ENCODE measurements at places on chromosomes 2 and 18. TPM values are rescaled to one million over a fixed set of nuclear protein-coding genes. Genes with fewer than 3 reads are reported as not detected.

The KCNF1 gene
- under 0.01 TPM for total RNA-seq

The PLGLB1 gene
- total RNA-seq: 1.1 TPM

The TBR1 gene
- under 0.01 TPM for total RNA-seq

The RGPD4 gene
- not detected for total RNA-seq

The PROKR1 gene
- total RNA-seq: not detected

The DOCK10 gene
- 57.5 TPM for total RNA-seq

The VWA3B gene
- total RNA-seq: not detected

The TCF4 gene
- 10.6 TPM for total RNA-seq

The CD8A gene
- total RNA-seq: not detected

The XRCC5 gene
- total RNA-seq: 247 TPM

The NDUFS1 gene
- total RNA-seq: 136 TPM

The RAB6D gene
- not detected for total RNA-seq

The REG3A gene
- total RNA-seq: not detected

The NAT8 gene
- total RNA-seq: not detected

The RTP5 gene
- total RNA-seq: not detected

The SUMO1 gene
- total RNA-seq: 131 TPM

The BAZ2B gene
- total RNA-seq: 43.0 TPM

The LRRTM4 gene
- not detected for total RNA-seq

The MYCN gene
- not detected for total RNA-seq

The FBXO48 gene
- total RNA-seq: 0.77 TPM

The CTLA4 gene
- 2.9 TPM for total RNA-seq

The SATB2 gene
- 1.5 TPM for total RNA-seq

The PSTPIP2 gene
- 1.3 TPM for total RNA-seq

The C2orf72 gene
- total RNA-seq: not detected

The INO80D gene
- total RNA-seq: 10.3 TPM

The PDCD1 gene
- total RNA-seq: not detected

The ACKR3 gene
- not detected for total RNA-seq

The ABCB11 gene
- total RNA-seq: not detected

The ASB18 gene
- not detected for total RNA-seq

Measured in melanocyte of skin (primary cell).